Kidney (tissue), 22 donors: ENCODE measurements at places on chromosomes 13 and 19.

GRCh38 chr19:13078897-13079541, 23.6 kb downstream of the LYL1 start:
- DNase-seq, result no peak

DNA sequence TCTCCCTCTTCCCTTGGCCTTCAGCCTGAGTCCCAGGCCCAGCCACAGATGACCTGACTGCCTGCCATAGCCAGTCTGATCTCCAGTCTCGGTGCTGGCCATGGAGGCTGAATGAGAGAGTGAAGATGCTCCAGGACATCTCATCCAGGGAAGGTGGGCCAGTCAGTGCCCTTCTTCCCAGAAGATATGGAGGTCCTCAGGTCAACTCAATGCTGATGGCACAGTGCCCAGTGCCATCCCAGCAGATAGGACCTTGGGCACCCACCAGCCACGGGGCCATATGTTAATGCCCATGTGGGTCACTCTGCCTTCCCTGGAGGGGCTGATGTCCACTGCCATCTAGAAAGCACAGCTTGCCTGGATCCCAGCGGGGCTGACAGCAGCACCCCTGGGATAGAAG, 7.2 kb downstream of the VSTM2B start:
- no peak for DNase-seq

DNA sequence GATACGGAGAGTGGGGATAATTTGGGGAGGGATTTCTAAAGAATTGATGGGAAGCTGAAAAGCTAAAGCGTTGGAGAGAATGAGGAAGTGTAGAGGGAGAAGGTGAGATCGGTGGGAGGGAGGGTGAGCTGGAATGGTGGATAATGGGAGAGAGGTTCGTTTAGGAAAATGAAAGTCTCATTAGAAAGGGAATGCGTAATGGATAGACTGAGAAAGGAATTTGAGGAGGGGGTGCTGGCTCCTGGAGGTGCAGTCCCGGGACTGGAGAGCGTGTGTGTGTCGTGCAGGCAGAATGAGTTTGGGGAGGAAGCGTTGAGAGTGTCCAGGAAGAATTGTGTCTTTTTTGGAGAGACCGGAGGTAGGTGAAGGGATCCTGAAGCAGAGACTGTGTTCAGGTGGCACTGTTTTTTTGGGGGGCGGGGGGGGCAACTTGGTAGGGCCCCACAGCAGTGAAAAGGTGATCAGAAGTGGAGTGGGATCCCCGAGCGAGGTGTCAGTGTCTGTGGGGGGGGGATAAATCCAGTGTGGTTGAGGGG, 1.4 kb downstream of the ACTN4 start:
- no peak for DNase-seq

GRCh38 chr19:720345-721160, 11.8 kb downstream of the PALM start:
- peak; percentile 72 for DNase-seq

DNA sequence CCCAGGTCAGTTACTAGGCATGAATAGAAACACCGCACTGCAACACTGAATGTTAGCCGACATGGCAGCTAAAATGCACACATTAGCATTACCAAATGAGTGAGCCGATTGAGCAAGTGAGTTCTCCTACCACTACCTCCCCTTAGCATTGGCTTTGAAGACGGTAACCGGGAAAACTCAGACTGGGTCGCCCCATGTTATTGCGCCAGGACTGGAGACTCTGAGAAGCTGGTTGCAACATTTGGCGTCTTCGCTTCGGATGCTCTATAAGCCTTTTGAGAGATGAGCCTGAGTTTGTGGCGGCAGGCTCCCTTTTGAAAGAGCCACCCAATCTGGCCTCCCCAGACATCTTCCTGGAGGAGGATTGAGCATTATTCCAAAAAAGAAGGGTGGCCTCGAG, 68.5 kb upstream of the POMP start:
- no peak for DNase-seq

- peak; percentile 75 for DNase-seq
Observed at GRCh38 chr13:94711561-94712286, 621 bp downstream of the SOX21 start.

GRCh38 chr13:42136518-42136917, 88.1 kb downstream of the DGKH start:
- DNase-seq, result no peak

GRCh38 chr13:51793570-51794271, 10.2 kb downstream of the DHRS12 start:
- no peak for DNase-seq

GRCh38 chr13:23599083-23599925, 29.1 kb downstream of the TNFRSF19 start:
- no peak for DNase-seq

GRCh38 chr19:40221858-40222619, 3.9 kb upstream of the TTC9B start:
- DNase-seq, result peak; percentile 80

- DNase-seq, result no peak
Observed at GRCh38 chr13:71875823-71876222, 8.8 kb upstream of the DACH1 start.

- no peak for DNase-seq
Observed at GRCh38 chr13:43316946-43317353, 293.6 kb downstream of the DNAJC15 start.

DNA sequence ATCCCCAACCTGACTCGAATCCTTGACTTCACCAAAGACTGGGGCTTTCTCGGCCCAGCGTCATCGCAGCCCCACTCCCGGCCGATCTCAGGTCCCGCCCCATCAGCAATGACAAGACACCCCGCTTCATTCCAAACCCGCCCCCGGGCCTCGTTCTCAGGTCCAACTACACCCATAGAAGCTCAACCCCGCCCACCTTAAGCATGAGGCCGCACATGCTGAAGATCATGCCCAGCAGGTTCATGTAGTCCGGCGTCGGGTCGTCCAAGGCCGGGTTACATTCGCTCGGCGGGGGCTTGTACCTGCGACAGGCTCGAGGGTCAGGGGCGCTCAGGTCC, 2.3 kb downstream of the WDR83 start:
- DNase-seq, result peak; percentile 54

GRCh38 chr13:35866801-35867200, 264.4 kb downstream of the DCLK1 start:
- no peak for DNase-seq

GRCh38 chr19:46493236-46494145, 2.2 kb downstream of the PNMA8B start:
- DNase-seq, result peak; percentile 61

- DNase-seq, result no peak
Observed at GRCh38 chr13:113950451-113951245, 23.2 kb downstream of the C13orf46 start.

GRCh38 chr19:23762884-23763711, 4.4 kb upstream of the ZNF681 start:
- DNase-seq, result peak; percentile 96

DNA sequence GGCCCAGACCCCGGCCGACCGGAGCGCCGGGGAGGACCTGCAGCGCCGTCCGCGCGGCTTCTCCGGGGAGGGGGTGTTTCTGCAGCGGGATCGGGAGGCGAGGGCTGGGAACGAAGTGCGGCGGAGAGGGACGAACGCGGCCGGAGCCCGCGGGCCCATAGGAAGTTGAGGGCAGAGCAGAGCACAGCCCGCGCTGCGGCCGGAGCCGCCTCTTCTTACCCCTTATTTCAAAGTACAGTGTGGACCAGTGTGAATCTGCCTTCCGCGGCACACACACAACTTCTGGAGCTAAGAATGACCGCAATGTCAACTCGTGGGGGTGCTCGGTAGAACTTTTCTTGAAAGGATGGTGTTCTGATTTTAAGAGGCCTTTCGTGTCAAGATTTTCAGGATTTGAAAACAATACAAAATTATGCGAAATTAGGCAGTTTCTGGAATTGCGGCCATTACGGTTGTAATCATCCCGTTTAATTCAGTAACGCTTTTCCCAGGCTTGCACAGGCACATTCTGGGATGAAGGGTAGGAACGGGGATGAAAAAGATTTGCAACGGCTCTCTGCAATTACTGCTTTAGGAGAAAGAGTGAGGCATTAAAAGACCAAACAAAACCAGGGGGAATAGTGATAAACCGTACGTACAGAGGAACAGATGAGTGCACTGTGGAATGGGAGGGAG, 821 bp downstream of the TDRD3 start:
- DNase-seq, result peak; percentile 86

GRCh38 chr13:113293686-113294085, 3.4 kb upstream of the LAMP1 start:
- no peak for DNase-seq
